Erythroblast (primary cell): ENCODE measurements at places on chromosomes 5 and 9.

DNA sequence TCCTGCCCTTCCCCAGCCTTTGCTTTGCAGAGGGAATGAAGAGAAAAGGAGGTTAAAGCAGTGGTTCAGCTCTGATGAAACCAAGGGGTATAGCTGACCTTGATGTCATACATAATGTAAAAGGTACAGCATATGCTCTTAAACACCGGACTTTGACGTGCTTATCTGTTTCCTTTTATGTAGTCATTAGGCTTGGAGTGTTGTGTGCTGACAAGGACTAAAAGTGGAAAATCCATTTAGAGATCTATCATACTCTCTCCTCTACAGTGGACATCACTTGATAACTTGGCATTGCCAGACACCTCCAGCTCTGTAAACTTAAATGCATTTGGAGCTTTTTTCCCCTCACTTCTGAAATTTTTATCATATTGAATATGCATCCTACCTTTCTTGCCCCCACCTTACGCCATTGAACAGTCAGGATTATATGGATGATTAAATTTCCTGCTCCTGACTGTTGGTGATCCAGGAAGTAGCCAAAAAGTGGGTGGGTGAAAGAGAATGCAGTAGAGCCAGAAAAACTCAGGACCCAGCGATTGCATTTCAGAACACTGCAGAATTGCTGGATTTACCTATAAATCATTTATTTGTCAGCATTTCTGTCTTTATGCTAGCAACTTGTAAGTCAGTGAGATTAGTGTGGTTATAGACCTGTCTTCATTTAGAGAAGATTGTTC, 4.1 kb downstream of the TNFAIP8 start:
- DNase-seq: peak; percentile 19

GRCh38 chr9:91036826-91037510, 235.3 kb downstream of the SYK start:
- peak; percentile 68 for DNase-seq

DNA sequence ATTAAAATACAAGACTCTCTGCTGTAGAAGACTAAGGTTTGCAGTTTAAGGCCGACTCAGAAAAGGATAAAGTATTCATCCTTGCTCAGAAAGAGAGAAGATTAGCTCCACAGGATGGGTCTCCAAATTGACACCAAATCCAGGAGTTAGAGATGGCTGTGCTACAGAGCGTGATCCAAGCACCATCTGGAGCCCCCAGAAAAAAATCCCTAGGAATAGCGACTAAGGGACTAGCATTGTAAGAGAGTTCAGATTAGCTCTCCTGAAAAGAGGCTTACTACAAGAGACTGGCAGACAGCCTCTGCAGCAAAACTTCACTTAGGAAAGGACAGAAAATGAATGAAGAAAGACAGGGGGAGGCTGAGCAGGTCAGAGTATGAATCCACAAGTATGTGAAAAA, 3.7 kb downstream of the SIL1 start:
- DNase-seq: no peak

DNA sequence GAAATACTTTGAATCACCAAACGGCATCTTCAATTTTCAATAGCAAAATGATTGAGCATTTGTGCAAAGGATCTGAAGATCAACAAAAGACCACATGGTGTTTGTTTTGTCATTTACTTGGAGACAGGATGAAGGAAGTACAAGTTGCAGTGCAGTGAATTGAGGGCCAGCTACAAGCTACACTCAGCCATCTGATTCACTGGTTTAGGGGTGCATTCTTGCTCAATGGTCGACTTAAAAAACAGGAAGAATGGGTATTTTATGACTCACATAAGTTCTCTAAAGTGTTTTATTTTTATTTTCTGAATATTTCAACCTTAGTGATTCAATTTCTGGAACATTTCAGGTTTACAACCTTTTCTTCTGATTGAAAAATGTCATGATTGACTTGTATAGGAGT, 412.1 kb upstream of the ADAMTSL1 start:
- DNase-seq: no peak

DNA sequence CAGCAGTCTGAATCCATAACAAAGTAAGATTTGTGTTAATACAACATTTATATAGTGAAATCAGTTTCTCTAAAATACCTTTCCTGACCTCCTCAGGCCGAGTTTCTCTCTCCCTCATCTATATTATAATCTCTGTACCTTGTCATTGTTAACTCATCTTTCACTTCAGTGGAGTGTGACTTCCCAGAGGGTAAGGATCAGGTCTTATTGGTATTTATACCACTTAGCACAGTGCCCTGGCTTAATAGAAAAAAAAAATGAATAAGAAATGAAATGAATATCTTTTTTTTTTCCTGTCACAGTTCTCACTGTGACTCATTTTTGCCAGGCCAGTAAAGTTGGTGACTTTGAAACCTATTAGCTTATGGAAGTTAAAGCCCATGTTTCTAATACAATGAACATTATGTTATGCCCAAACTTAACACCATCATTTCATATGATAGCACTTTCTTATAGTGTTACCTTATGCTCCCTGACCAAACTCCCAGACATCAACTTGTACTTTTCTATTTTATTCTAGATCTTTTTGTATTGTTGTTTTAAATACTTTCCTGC, 90.1 kb downstream of the NR3C1 start:
- no peak for DNase-seq

DNA sequence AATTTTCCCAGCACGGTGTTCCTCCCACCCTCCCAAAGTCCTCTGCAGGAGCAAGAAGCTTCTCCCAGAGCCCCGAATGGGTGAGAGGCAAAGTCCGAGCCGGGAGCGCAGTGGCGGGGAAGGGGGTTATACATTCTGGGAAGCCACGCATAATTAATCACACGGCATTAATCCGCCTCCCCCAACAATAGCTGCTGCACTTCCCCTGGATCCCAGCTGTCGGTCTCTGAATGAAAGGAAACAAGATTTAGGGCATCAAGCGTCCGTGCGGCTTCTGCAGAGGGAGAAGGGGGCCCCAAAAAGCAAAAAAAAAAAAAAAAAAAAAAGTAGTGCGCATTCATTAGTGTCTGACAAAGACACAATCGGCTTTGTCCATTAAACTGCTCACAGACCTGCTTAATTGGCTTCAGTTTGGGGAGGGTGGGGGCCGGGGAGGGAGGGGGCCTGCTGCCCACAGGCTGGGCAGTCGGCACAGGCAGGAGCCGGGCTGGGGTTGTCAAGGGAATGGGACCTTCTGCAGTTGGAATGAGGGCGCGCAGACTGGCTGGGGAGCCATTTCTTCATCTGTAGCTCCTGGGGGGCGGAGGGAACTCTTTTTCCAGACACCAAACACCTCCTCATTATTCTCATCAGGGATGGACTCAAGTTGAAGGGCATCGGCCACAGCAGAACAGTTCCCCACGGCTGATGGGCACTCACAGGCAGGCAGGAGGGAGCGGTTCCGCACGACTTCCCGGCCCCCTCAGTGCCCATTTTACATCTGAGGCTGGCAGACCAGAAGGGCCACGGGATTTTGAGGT, 3.4 kb downstream of the NOTCH1 start:
- no peak for DNase-seq

GRCh38 chr5:126674145-126674544, 73.4 kb downstream of the PHAX start:
- no peak for DNase-seq

DNA sequence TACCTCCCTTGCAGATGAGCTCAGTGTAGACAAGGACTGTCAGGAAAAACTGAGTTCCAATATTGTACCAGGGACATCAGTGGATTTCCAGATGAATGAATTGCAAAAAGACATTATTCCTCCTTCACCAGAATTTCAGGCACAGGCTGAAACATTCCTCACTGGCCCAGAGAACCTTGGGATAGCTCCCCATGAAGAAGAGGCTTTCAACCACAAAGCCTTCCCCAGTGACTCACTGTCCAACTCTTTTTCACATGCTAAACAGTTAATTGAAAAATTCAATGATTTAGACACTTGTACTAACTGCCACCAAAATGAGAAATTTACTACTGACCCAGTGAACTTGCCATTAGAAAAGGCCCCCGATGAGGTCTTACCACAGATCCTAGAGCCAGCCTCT, 144.5 kb downstream of the UNC13B start:
- no peak for DNase-seq
